ENCODE measurements at places on chromosomes 2 and 18. TPM values are rescaled to one million over a fixed set of nuclear protein-coding genes. Genes with fewer than 3 reads are reported as not detected.

DNA sequence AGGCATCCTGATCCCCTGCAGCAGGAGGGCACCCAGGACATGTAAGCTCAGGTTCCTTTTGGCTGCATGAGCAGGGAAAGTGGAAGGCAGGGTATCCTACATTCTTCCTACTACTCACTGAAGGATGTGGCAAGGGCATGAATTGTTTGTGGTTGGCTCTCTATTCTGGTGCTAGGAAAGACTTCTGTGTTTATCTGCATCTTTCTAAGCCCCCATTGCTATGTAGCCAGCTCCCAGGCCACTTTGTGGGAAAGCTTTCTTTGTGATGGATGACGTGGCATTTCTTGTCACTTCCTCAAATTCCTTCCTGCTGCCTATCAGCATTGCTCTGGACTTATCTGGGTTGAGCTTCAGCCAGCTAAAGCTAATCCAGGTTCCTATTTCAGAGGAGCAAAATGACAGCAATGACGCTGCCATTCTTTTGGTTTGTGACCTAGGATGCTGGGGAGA is 46.2 kb downstream of the MEIS1 start:
- no peaks in the 10 kb centered on the region for H3K27me3 ChIP-seq
- DNase-seq: no peak
- no peak overlapping the region for H3K4me3 ChIP-seq
- H3K36me3 ChIP-seq: no peaks in the 10 kb centered on the region
- no peaks in the 10 kb centered on the region for H3K4me1 ChIP-seq
- H3K27ac ChIP-seq: no peak overlapping the region

PTPN2 gene
- 57.3 TPM for total RNA-seq

DNA sequence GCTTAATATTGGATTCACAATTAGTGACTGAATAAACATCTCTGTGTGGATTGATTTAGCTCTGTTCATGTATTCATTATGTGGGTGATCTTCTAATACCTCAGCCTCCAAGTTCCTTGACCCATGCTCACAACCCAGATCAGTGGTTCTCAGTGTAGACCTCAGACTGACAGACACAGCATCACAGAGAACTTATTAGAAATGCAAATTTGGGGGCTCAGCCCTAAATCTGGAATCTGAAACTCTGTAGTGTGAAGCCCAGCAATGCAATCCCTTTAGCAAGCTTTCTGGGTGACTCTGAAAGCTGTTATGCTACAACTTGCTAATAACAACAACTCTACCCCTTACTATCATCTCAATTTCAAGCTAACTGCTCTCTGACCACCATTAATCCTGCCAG is 273.1 kb upstream of the FANCL start:
- H3K4me1 ChIP-seq: no peaks in the 10 kb centered on the region
- no peak overlapping the region for H3K4me3 ChIP-seq
- no peaks in the 10 kb centered on the region for H3K36me3 ChIP-seq
- H3K27ac ChIP-seq: no peak overlapping the region
- peaks cover 4% of the 10 kb centered on the region for H3K27me3 ChIP-seq

GRCh38 chr18:13514558-13514957 is 211.8 kb downstream of the FAM210A start:
- DNase-seq: no peak
- no peaks in the 10 kb centered on the region for H3K27me3 ChIP-seq
- H3K27ac ChIP-seq: no peak overlapping the region
- H3K4me1 ChIP-seq: peaks cover 14% of the 10 kb centered on the region
- no peak overlapping the region for H3K4me3 ChIP-seq

- H3K27ac ChIP-seq: no peak overlapping the region
- no peaks in the 10 kb centered on the region for H3K4me1 ChIP-seq
- no peak for DNase-seq
- no peaks in the 10 kb centered on the region for H3K36me3 ChIP-seq
- no peaks in the 10 kb centered on the region for H3K27me3 ChIP-seq
These were observed 47.3 kb downstream of the SOCS6 start for GRCh38 chr18:70335892-70336726.

- peaks cover 1% of the 10 kb centered on the region for H3K27me3 ChIP-seq
- H3K4me1 ChIP-seq: peaks cover 11% of the 10 kb centered on the region
- no peak for DNase-seq
- no peak overlapping the region for H3K4me3 ChIP-seq
- no peaks in the 10 kb centered on the region for H3K36me3 ChIP-seq
These were observed 35.6 kb upstream of the B3GNT7 start for GRCh38 chr2:231359948-231360347.

PPP1R1C gene
- total RNA-seq: not detected

DNA sequence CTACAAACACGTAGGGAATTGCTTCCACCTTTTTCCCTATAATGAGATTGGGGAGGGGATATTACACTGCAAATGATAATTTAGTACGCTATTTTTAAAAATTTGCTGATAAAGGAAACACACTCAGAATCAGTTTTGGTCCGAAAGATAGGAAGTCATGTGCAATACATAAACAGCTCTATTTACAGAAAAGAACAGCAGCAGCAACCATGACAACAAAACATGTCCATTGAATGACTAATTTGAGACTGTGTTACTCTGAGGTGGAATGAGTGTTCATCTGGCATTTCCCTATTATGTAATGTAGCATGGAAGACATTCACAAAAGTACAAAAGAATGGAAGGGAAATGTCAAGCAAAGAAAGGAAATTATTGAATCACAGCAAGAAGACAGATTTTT is 337.2 kb downstream of the NBAS start:
- H3K27me3 ChIP-seq: no peaks in the 10 kb centered on the region
- no peak overlapping the region for H3K27ac ChIP-seq
- H3K4me1 ChIP-seq: no peaks in the 10 kb centered on the region
- no peak overlapping the region for H3K4me3 ChIP-seq
- H3K36me3 ChIP-seq: peaks cover 25% of the 10 kb centered on the region

PDIA6 gene
- 210 TPM for total RNA-seq

NT5DC4 gene
- not detected for total RNA-seq

CCNT2 gene
- 41.0 TPM for total RNA-seq

GGCX gene
- 25.1 TPM for total RNA-seq

REG3A gene
- not detected for total RNA-seq

DNA sequence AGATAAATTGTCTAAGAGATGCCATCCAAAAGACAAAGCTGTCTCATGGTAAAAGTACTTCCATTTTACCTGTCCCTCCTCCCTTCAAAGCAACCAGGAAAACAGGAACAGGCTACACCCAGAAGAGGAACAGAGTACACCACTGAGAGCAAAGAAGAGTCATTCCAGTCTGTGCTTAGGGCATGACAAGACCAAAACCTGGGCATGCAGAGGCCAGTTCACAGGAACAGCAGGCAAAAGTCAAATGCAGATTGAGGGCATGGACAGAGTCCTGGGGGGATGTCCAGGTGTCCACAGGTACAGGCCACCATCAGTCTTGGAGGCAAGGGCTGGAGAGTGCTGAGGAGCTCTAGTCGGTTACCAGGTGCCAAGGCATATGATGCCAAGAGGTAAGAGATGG is 23.7 kb downstream of the PLEK start:
- no peak for DNase-seq
- H3K27ac ChIP-seq: no peak overlapping the region
- H3K27me3 ChIP-seq: peaks cover 33% of the 10 kb centered on the region
- no peak overlapping the region for H3K4me3 ChIP-seq
- H3K4me1 ChIP-seq: peaks cover 34% of the 10 kb centered on the region

ARMC9 gene
- total RNA-seq: 2.5 TPM

GRCh38 chr2:217114117-217114516 is 254.3 kb upstream of the TNP1 start:
- DNase-seq: no peak
- H3K4me3 ChIP-seq: no peak overlapping the region

ZNF521 gene
- not detected for total RNA-seq

- DNase-seq: no peak
- no peaks in the 10 kb centered on the region for H3K27me3 ChIP-seq
- no peak overlapping the region for H3K27ac ChIP-seq
- no peak overlapping the region for H3K4me3 ChIP-seq
- H3K4me1 ChIP-seq: no peaks in the 10 kb centered on the region
These were observed 70.2 kb downstream of the CDH19 start for GRCh38 chr18:66533693-66534092.

INHBB gene
- total RNA-seq: not detected

GRCh38 chr2:39464864-39465263 is 27.8 kb upstream of the MAP4K3 start:
- no peaks in the 10 kb centered on the region for H3K36me3 ChIP-seq
- H3K4me3 ChIP-seq: no peak overlapping the region
- no peak for DNase-seq
- no peaks in the 10 kb centered on the region for H3K27me3 ChIP-seq

IL36B gene
- not detected for total RNA-seq

DNA sequence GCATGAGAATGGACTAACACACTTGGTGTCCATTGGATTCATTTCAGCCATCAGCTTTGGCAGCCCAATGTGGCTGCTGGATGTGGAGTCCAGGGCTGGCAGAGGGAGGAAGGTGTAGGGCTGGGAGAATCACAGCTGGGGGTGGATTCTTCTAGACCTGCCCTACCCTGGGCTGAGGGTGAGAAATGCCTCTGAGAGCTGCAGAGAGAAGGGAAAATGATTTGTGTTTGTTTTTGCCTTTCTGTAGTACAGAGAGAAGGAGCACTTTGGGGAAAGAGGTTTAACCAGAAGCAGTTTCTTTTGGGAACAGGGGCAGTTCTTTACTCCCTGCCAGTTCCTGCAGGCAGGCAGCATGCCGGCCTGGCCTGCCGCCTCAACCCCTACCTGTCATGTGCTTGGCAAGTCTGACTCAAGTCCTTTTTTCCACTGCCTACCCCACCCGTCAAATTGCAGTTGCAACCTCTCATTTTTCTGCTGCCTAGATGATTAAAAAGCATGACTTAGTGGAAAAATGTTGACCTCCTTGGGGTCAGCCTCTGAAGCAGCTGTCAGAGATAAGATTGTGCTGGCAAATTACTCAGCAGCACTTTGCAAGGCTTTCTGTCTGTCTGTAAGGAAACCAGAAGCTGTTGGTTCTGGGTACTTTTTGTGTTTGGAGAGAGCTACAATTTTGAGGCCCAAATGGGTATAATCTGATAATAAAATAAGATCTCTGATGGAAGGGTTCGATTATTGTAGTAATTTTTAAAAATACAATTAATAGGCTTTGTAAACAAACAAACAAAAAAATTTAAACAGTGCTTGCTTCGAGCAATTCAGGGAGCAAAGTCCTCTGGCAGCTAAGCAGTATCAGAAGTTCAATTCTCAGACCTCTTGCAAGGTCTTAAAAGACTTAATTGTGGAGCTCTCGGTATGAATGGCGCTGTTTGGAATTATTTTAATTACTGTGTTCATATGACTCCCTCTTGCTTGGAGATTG is 21.7 kb downstream of the LBH start:
- H3K4me3 ChIP-seq: no peak overlapping the region
- peak; percentile 51 for DNase-seq
- H3K36me3 ChIP-seq: peaks cover 87% of the 10 kb centered on the region
- peaks cover 59% of the 10 kb centered on the region for H3K4me1 ChIP-seq
- peak overlapping the region; percentile 86 for H3K27ac ChIP-seq
- no peaks in the 10 kb centered on the region for H3K27me3 ChIP-seq

DNA sequence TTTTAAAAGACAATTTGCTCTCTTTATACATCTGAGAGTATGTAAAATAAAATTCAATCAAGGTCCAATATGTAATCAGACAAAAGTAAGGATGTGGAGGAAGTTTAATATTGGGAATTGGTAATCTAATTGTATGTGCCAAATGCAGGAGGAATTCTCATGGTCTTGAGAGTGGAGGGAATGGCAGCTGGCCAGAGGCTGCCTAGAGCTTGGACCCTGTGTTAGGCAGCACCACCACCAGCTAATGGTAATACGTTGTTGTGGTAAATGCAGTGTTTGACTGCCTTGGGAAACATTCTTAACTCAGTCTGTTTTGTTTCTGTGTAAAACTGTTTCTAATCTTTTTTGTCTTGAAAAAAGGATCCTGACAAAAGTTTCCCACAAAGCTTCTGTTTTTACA is 30.0 kb downstream of the GALNT1 start:
- no peak for DNase-seq
- no peak overlapping the region for H3K4me3 ChIP-seq
- H3K27me3 ChIP-seq: no peaks in the 10 kb centered on the region
- no peak overlapping the region for H3K27ac ChIP-seq
- H3K36me3 ChIP-seq: no peaks in the 10 kb centered on the region

GRCh38 chr2:233131936-233132720 is 72.0 kb downstream of the INPP5D start:
- peaks cover 18% of the 10 kb centered on the region for H3K4me1 ChIP-seq
- H3K4me3 ChIP-seq: no peak overlapping the region
- DNase-seq: no peak
- H3K27me3 ChIP-seq: no peaks in the 10 kb centered on the region
- H3K36me3 ChIP-seq: peaks cover 85% of the 10 kb centered on the region

RBKS gene
- 1.8 TPM for total RNA-seq

DNA sequence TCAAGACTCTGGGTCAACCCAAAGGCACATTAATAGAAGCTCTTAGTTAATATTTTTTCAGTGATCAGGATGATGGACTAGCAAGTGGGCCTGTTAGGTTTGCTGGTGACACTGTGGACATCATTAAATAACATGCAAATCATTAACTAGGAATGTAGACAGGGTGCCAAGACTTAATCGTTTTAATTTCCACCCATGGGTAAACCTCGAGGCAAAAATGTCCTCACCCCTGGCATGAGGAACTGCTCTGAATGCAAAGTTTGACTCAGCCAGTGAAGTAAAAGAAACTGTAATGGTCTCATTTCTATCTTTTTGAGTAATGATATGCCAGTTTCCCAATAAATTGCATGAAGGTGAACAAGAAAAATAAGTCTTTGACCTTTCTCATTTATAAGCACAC is 152.6 kb upstream of the MEX3C start:
- H3K27ac ChIP-seq: no peak overlapping the region
- no peaks in the 10 kb centered on the region for H3K36me3 ChIP-seq
- no peak for DNase-seq
- H3K4me1 ChIP-seq: no peaks in the 10 kb centered on the region

DNA sequence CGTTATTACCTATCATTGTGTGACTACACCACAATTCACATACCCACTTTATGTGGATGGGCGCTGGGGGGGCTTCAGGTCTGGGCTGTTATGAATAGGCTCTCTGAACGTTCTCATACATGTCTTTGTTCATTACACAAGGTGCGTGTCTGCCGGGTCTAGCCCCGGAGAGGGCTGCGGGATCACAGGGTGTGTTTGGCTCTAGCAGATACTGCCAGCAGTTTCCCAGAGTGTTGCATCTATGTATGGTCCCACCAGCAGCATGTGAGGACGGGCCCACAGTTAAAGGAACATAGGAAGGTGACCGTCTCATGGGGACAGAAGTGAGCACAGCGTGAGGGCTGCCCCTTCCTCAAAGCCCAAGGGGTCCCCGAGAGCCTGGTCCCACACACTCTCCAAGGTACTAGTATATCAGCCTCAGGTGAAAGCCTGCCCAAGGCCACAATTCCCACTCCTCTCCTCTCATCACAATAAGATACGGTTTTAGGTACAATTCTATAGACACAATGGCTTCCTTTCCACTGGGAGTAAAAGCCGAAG is 48.8 kb downstream of the TFCP2L1 start:
- H3K27me3 ChIP-seq: no peaks in the 10 kb centered on the region
- H3K27ac ChIP-seq: no peak overlapping the region
- no peaks in the 10 kb centered on the region for H3K4me1 ChIP-seq
- no peak for DNase-seq
- no peak overlapping the region for H3K4me3 ChIP-seq

GRCh38 chr18:62745089-62745751 is 29.9 kb downstream of the PHLPP1 start:
- H3K4me1 ChIP-seq: peaks cover 30% of the 10 kb centered on the region
- H3K36me3 ChIP-seq: peaks cover 8% of the 10 kb centered on the region
- no peak overlapping the region for H3K4me3 ChIP-seq
